ENCODE measurements at places on chromosomes 3 and 15. TPM values are rescaled to one million over a fixed set of nuclear protein-coding genes. Genes with fewer than 3 reads are reported as not detected.
A peak's percentile ranks its signal among the peaks of the same experiment; 100 is the strongest.

DNA sequence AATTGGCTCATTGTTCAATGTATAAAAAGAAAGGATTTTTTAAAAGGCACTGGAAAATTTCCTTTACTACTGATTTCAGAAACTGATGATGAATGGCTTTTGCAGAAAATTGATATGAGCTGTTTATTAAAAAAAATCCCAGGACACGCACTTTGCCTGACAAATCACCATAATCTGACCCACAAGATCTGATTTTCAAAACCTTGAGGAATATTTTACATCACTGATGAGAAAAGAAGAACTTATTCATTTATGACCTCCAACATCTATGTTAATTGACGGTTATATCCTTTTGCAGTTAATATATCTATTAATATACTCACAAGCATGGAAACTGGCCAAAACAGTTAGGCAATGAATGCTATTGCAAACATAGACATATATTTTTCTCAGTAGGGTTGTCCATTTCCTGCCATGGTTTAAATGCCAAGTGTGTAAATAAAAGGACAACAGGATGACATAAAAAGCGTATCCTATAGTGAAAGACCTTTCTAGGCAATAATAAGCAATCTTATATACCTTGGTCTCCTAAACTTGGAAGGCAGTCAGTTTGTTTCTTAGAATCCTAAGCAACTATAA lies 109.7 kb upstream of the SLC7A14 start:
- no peaks in the 10 kb centered on the region for H3K36me3 ChIP-seq
- no peak overlapping the region for H3K27ac ChIP-seq
- no peak for DNase-seq
- no peaks in the 10 kb centered on the region for H3K27me3 ChIP-seq
- H3K4me1 ChIP-seq, result peaks cover 13% of the 10 kb centered on the region

DNA sequence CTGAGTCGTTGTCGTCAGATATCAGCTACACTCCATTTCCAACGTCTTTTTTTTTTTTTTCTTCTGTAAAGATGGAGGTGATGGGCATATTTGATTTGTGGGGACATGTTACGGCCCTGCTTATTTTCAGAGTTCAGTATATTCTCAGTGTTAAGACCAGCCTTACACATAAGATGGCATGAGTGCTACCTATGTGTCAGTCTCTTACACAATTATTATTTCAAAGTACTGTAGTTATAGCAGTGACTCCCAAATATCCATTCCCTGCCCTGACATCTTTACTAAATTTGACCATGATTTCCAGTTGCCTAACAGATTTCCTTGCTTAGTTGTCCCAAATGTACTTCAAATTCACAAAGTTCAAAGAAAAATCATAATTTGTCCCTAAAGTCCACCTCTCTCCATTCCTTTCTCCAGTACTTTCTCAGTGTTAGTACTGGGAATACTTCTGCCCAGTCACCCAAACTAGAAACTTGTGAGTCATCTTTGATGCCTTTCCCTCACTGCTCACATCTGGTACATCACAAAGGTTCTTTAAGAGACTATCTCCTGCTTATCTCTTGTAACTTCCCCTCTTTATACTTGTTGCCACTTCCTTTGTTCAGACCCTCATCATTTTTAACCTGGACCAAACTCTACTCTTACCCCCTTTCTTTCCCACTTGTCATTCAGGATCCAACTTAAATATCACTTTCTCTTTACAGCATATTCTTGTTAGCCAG lies 67.0 kb downstream of the ZNF609 start:
- peaks cover 20% of the 10 kb centered on the region for H3K4me1 ChIP-seq
- H3K27ac ChIP-seq, result no peak overlapping the region
- H3K27me3 ChIP-seq, result no peaks in the 10 kb centered on the region
- H3K36me3 ChIP-seq, result no peaks in the 10 kb centered on the region

- DNase-seq, result no peak
- peaks cover 11% of the 10 kb centered on the region for H3K4me1 ChIP-seq
- peak overlapping the region; percentile 7 for H3K27ac ChIP-seq
Observed at GRCh38 chr15:67862750-67863441, 23.1 kb upstream of the RNU6-1 start.

GRCh38 chr15:87732976-87733375 lies 523.6 kb downstream of the NTRK3 start:
- no peak for DNase-seq
- no peak overlapping the region for H3K27ac ChIP-seq
- no peak overlapping the region for H3K4me3 ChIP-seq
- H3K36me3 ChIP-seq, result no peaks in the 10 kb centered on the region
- H3K4me1 ChIP-seq, result peaks cover 28% of the 10 kb centered on the region
- no peaks in the 10 kb centered on the region for H3K27me3 ChIP-seq

The CHRM5 gene
- total RNA-seq, result not detected

The ISLR gene
- total RNA-seq, result 12.7 TPM

DNA sequence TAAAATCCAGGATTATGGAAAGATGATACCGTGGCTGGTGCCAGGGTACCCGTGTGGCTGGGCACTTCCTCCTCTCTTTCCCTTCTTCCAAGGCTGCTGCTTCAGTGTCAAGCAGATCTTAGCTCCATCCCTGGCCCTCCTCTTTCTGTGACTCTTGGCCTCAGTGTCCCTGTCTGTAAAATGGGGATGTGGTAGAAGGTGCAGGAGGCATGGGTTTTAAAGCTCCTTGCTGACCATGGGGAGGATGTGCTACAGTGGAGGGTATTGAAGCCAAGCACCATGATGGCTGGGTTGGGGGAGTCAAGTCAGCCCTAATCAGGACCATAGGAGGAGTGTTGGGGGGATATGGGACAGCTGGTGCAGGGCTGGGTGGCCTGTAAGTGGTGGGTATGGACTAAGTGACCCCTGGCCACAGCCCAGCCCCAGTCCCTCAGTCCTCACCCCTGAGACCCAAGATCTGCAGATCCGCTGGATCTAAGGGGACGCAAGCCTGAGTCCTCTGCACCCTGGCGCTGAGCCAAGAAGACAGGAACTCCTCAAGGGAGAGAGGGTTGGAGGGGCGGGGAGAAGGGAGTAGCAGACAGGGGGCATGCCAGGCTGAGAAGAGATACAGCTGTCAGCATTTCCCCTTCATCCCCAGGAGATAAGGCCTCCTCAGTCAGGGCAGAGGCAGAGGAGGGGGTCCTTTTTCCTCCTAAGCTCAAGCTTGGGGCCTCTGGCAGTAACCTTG lies 12.0 kb downstream of the PTH1R start:
- DNase-seq, result peak; percentile 55
- H3K27ac ChIP-seq, result peak overlapping the region; percentile 32
- no peaks in the 10 kb centered on the region for H3K36me3 ChIP-seq
- peaks cover 10% of the 10 kb centered on the region for H3K27me3 ChIP-seq
- H3K4me3 ChIP-seq, result peak overlapping the region; percentile 14
- H3K4me1 ChIP-seq, result peaks cover 48% of the 10 kb centered on the region

DNA sequence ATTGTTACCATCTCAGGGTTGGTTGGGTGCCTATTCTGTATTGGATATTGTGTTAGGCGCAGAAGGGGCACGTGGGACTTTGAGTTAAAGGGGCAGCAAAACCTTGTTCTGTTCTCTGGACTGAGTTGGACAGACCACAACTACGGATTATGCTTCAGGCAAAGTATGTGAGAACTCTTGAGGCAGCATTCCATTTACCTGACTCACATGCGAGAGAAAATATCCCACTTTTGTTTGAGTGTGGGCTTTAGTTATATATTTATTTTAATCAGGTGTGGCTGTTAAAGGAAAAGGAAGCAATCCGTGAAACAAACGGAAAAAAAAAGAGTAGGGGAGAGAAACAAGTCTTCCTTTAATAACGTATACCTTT lies 627 bp upstream of the PLS1 start:
- DNase-seq, result no peak
- H3K4me3 ChIP-seq, result peak overlapping the region; percentile 84
- H3K27ac ChIP-seq, result peak overlapping the region; percentile 70
- H3K36me3 ChIP-seq, result no peaks in the 10 kb centered on the region

- H3K4me1 ChIP-seq, result peaks cover 22% of the 10 kb centered on the region
- H3K36me3 ChIP-seq, result no peaks in the 10 kb centered on the region
- no peaks in the 10 kb centered on the region for H3K27me3 ChIP-seq
- no peak overlapping the region for H3K4me3 ChIP-seq
- no peak overlapping the region for H3K27ac ChIP-seq
Observed at GRCh38 chr15:74464216-74464615, 3.3 kb upstream of the UBL7 start.

DNA sequence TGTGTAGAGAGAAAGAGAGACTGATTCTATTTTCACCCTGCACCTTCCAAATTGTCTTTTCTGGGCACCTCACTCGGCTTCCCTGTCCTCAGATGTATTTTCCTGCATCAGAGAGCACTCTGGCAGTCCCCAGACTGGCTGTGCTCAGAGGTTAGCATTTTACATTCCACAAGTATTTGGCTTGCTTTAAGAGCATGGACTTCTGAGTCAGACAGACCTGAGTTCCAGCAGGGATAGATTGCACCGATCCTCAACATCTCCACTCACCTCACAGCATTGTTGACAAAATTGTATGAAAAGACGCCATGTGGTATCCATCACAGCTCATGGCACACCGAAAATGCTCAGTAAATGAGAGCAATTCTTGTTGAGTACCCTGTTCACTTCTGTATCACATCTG lies 45.6 kb downstream of the SST start:
- no peak for DNase-seq
- no peaks in the 10 kb centered on the region for H3K36me3 ChIP-seq
- H3K4me3 ChIP-seq, result no peak overlapping the region
- no peak overlapping the region for H3K27ac ChIP-seq
- H3K27me3 ChIP-seq, result peaks cover 28% of the 10 kb centered on the region

- DNase-seq, result no peak
- H3K27ac ChIP-seq, result no peak overlapping the region
- H3K36me3 ChIP-seq, result no peaks in the 10 kb centered on the region
- H3K27me3 ChIP-seq, result no peaks in the 10 kb centered on the region
- H3K4me1 ChIP-seq, result no peaks in the 10 kb centered on the region
Observed at GRCh38 chr3:54967731-54968161, 39.9 kb upstream of the LRTM1 start.

- DNase-seq, result no peak
- no peaks in the 10 kb centered on the region for H3K36me3 ChIP-seq
- H3K4me3 ChIP-seq, result no peak overlapping the region
- no peaks in the 10 kb centered on the region for H3K27me3 ChIP-seq
- no peak overlapping the region for H3K27ac ChIP-seq
- no peaks in the 10 kb centered on the region for H3K4me1 ChIP-seq
Observed at GRCh38 chr3:97658668-97659285, 105.8 kb upstream of the ARL6 start.

The RHOV gene
- not detected for total RNA-seq

The AGBL1 gene
- not detected for total RNA-seq

DNA sequence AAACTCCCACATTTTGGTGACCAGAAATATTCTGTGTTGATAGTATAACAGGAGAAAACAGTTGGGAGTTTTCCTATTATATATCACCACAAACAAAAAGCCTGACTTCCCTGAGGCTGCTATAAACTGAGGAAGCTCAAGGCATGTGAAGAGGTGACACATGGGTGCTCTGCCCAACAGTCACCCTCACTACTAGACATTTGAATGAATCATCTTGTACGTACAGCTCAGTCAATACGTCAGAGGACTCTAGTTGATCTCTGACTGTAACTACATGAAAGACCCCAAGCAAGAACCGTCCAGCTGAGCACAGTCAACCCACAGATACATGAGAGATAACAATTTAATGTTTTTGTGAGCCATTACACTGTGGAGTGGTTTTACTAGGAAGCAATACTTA lies 338.3 kb upstream of the ATP11B start:
- H3K27ac ChIP-seq, result no peak overlapping the region
- no peak for DNase-seq
- no peaks in the 10 kb centered on the region for H3K27me3 ChIP-seq

The EFCAB12 gene
- total RNA-seq, result not detected

DNA sequence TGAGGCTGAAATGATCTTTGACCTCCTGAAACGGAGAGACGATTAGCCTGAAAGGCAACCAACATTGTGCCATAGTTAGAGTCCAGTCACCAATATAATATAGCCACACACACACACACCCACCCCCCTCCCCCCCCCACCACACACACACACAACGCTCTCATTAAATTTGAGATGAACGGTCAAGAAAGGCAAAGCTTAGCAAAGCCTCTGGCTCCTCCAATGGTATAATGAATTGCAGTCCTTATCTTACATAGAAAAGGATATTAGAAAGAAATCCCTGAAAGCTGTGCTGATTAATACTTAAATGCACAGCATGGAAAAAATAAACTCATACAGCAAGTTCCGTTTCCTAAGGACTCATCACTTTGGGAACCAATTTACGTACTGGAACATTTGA lies 876 bp upstream of the ZNF385D start:
- H3K27me3 ChIP-seq, result peaks cover 3% of the 10 kb centered on the region
- H3K4me1 ChIP-seq, result peaks cover 34% of the 10 kb centered on the region
- H3K36me3 ChIP-seq, result no peaks in the 10 kb centered on the region

- H3K36me3 ChIP-seq, result no peaks in the 10 kb centered on the region
- no peak overlapping the region for H3K4me3 ChIP-seq
- H3K27me3 ChIP-seq, result no peaks in the 10 kb centered on the region
- no peaks in the 10 kb centered on the region for H3K4me1 ChIP-seq
- no peak for DNase-seq
- no peak overlapping the region for H3K27ac ChIP-seq
Observed at GRCh38 chr3:77772459-77772858, 732.6 kb downstream of the ROBO2 start.

DNA sequence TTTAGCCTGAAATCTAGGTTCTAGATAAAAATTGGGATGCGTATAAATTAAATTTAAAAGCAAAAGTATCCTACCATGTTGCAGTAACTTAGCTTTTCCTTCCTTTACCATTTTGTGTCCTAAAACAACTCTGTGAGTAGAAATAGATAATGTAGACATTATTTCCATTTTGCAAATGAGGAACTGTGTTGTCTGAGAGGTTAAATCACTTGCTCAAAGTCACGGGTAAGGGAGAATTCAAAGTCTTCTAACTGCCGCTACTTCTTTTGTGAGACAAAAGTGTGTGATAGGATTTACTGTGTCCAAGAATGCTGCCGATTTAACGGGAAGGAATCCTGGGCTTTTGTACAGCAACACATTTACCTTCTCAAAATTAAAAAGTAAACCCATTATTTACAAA lies 40.7 kb downstream of the MYO1E start:
- H3K27me3 ChIP-seq, result no peaks in the 10 kb centered on the region
- no peak overlapping the region for H3K27ac ChIP-seq
- H3K36me3 ChIP-seq, result no peaks in the 10 kb centered on the region
- DNase-seq, result no peak

The PROK2 gene
- total RNA-seq, result 0.14 TPM

The CDCP1 gene
- total RNA-seq, result 0.25 TPM

- no peak overlapping the region for H3K27ac ChIP-seq
- no peak overlapping the region for H3K4me3 ChIP-seq
- no peaks in the 10 kb centered on the region for H3K36me3 ChIP-seq
- peaks cover 44% of the 10 kb centered on the region for H3K4me1 ChIP-seq
- no peak for DNase-seq
Observed at GRCh38 chr15:77295446-77295845, 124.5 kb downstream of the PEAK1 start.

The PPP2R3A gene
- 94.9 TPM for total RNA-seq

GRCh38 chr3:159787178-159787574 lies 201.5 kb upstream of the IL12A start:
- H3K36me3 ChIP-seq, result no peaks in the 10 kb centered on the region
- H3K4me3 ChIP-seq, result no peak overlapping the region
- no peak overlapping the region for H3K27ac ChIP-seq
- DNase-seq, result no peak
- peaks cover 56% of the 10 kb centered on the region for H3K4me1 ChIP-seq

Data from left ventricle myocardium inferior (tissue), 1 donor.